Activated CD8-positive, alpha-beta memory T cell treated with anti-CD3 and anti-CD28 coated beads, Interleukin-2, amount 50 U/mL, for 4 hours (primary cell): ENCODE measurements at places on chromosomes 6 and 20.

GRCh38 chr6:53979468-53980067, 131.7 kb upstream of the MLIP start:
- no peak for DNase-seq

DNA sequence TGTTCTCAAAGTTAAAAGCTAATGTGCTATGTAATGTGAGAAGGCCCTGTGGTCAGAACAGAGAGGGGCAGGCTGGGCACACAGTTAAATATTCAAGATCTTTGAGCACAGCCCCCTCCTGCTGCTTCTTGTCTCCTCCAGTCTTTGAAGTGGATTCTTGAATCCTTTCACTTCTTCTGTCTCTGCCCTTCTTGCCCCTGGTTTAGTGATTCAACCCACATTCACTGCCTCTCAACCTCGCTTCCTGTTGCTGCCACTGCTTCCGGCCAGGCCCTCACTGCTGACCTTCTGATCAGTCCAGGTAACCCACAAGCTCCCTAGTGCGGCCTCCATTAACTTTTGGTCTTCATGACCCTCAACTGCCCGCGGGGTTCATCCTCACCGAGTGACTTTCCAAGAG, 417.3 kb upstream of the NOX3 start:
- DNase-seq: no peak

DNA sequence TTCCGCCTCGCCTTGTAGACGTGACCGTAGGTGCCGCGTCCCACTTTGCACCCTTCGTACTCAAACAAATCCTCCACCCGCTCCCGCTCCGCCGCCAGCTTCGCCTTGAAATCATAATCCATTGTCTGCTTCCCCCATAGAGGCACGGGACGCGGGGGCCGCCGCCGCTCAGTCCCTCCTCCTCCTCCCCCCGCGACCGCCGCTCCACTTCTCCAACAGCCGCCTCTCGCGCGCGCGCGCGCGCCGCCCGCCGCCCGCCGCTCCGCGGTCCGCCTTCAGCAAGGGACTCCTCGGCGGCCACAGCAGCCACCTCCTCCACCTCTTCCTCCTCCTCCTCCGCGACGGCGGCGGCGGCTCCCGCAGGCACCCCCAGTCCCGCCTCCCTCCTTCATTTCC, 256 bp downstream of the CDK19 start:
- DNase-seq: no peak

- DNase-seq: peak; percentile 47
Measured at GRCh38 chr20:35616465-35617396, 1.1 kb downstream of the SPAG4 start.

DNA sequence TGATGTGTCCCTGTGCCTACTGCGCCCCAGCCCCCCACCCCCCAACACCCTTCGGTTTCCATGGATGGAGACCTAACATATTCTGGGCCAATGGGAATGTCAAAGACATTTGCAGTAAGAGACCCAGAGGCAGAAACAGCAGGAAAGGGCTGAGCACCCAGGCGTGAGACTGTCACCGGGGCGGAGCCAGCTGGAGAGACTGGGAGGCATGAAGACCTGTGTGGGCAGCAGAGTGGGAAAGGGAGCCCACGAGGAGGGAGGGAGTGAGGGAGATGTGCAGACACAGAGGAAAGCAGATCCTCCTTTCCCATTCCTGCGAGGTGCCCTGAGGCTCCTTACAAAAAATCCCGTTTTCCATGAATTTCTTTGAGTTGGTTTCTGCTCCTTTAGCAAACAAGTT, 150.2 kb downstream of the FOXC1 start:
- no peak for DNase-seq

GRCh38 chr20:62952373-62952967, at the start of gene SLC17A9:
SLC17A9 (plus strand) TSS chr20:62952709; CDS start chr20:62952831, 122 bp downstream.
- peak; percentile 57 for DNase-seq

DNA sequence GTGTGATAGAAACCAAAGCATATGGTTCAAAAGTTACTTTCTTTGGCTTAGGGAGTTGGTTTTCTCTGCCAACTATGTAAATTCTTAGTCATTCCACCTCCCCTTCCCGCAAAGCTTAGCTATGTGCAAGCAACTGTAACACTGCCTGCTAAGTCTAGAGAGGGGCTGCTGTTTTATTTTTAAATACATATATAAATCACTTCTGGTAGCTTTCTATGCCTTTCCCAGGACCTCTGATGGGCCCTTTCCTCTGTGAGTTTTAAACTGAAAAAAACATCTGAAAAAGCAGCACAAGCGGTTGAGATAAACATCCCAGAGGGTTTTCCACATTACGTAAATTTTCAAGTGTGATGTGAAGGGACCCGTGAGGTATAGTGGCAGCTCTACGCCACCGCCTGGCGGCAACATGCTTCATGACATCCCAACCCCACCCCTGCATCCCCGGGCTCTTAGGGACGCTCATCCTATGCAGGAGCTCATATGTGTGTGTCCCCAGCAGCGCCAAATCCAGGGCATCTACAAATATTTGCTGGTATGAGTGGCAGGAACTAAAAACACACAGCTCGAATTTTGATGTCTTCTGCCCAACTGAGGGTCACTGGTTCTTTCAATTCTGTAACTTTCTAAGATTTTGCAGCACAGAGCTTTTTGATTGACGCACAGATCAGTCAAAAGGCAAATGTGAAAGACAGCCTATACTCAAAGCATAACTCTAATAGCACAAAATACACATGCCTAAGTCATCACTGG, 12.7 kb downstream of the SAYSD1 start:
- no peak for DNase-seq

GRCh38 chr6:4612636-4613171, 163.5 kb upstream of the CDYL start:
- no peak for DNase-seq

- no peak for DNase-seq
Measured at GRCh38 chr6:36610041-36610955, 16.1 kb downstream of the SRSF3 start.

GRCh38 chr6:134103006-134103405, 50.6 kb upstream of the SLC2A12 start:
- no peak for DNase-seq

GRCh38 chr20:58646257-58646656, 4.8 kb upstream of the STX16 start:
- DNase-seq: no peak

DNA sequence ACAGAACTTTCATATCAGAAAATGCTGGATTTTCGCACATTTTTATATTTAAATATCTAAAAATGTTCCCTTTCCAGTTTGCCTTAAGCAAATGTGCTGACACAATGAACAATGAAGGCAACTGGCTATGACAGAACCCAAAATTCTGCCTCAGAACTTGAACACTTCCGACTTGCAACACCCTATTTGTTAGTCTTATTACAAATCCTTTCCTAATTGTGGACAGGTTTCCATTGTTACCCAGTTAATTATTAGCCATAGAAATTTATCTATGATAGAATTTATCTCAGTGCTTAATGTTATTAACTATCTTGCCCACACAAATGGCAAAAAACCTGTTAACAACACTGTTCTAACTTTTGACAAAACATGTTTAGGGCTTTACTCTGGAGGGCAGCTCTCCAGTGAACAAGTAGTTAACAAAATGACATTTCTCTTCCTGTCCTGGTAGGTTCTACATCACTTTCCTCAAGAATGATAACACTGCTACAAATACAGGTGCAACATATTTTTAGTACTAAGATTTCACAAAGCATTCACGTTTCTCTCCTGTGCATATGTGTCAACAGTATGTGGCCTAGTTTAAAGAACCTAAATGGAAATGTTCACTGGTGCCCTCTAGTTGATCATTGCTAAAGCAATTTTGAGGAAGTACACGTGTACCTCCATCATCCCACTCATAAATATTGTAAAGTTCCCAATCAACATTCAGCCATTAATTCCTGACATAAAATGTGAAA, 58.4 kb downstream of the HIVEP2 start:
- DNase-seq: no peak

- DNase-seq: no peak
Measured at GRCh38 chr6:22827760-22828159, 258.4 kb downstream of the HDGFL1 start.

DNA sequence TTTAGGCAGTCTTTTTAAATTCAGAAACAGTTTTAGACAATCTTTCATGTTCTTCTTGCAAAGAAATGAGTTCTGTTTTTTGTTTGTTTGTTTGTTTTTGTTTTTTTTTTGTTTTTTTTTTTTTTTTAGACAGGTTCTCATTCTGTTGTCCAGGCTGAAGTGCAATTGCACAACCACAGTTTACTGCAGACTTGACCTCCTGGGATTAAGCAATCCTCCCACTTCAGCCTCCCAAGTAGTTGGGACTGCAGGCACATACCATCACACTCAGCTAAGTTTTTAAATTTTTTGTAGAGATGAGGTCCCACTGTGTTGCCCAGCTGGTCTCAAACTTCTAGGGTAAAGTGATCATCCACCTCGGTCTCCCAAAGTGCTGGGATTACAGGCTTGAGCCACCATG, 96.2 kb downstream of the OTOR start:
- no peak for DNase-seq

GRCh38 chr6:39360378-39360777, 37.9 kb upstream of the KCNK16 start:
- DNase-seq: no peak

GRCh38 chr6:84269947-84270733, 42.7 kb upstream of the CEP162 start:
- no peak for DNase-seq

- no peak for DNase-seq
Measured at GRCh38 chr6:4401408-4402368, 266.3 kb upstream of the ECI2 start.

DNA sequence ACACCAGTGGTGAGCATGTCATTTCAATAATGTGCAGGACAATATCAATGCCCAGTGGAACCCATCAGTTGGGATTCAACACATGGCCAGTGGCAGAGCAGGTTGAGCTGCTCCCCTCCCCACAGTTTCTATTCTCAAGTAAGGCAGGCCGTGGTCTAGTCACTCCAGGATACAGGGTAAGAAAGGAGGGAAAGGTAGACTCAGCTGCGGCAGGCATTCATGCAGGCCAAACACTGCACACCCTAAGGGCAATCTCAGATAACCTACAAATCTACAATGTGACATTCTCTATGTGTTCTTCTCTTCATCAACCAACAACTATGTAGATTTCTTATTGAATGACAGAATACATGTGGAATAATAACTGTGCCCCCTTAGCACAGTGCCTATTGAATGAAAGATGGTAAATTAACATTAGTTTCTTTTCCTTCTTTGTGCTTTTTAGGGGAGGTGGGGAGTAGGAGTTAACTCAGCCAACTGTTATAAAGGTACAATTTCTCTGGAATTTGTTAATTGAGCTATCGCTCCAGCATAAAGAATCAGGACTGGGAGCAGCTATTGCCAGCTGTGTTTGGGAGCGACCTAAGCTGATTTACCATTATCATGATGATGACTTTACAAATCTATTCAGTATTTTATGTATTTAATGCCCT, 89.7 kb downstream of the FAM50B start:
- DNase-seq: no peak

GRCh38 chr6:93735099-93735498, 315.7 kb upstream of the EPHA7 start:
- DNase-seq: no peak

DNA sequence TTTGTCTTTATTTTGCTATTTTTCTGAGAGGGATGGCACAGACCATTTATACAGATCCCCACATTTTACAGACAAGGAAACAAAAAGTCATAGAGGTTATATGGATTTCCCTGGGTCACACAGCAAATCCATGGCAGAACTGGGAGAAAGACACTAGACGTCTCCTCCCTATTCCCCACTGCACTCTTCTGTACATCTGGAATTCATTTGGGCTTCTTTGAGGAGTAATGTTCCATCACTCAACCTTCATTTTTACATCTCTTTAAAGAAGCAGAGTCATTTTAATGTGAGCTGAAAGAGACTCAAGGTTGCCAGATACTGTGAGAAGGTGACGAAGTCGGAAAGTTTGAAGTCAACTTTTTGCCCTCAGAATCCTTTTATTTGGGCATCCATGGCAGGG, 207.3 kb downstream of the OTOR start:
- no peak for DNase-seq

GRCh38 chr6:38153798-38154345, 334.3 kb downstream of the ZFAND3 start:
- DNase-seq: no peak

- no peak for DNase-seq
Measured at GRCh38 chr20:24957326-24958016, 8.4 kb downstream of the CST7 start.

GRCh38 chr6:101826269-101826668, 432.8 kb downstream of the GRIK2 start:
- DNase-seq: no peak

DNA sequence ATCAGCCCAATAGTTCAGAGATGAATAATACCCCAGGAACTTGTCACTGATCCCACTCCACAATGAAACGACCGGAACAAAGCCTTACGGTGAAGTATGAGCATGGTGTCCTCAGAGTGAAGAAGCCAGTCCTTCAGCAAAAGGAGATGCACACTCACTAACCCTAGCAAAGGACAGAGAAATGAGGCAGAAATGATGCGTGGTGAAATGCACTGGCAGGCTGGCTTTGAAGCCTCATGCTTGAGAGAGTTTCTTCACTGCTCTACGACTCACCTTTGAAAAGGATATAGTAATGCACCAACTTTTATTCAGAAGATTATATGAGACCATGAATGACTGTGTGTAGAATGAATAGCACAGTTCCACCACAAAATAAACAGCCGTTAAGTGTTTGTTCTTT, 74.8 kb downstream of the PHACTR1 start:
- DNase-seq: no peak

DNA sequence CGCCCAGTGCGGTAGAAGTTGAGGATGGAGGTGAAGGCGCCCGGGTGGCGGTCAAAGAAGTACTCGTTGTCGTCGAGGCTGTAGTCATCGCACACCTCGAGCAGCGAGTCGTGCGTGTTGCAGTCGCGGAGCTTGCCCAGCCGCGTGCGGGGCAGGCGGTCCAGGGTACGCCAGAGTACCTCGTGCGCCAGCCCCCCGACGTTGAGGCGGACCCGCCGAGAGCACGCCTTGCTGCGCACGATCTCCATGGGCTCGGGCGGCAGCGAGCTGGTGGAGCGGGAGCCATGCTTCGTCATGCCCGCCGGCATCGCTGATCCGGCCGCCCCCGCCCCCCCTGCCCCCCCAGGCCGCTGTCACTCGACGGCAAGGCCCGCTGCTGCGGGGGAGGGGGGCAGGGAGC, 295 bp downstream of the KCNB1 start:
- DNase-seq: no peak

DNA sequence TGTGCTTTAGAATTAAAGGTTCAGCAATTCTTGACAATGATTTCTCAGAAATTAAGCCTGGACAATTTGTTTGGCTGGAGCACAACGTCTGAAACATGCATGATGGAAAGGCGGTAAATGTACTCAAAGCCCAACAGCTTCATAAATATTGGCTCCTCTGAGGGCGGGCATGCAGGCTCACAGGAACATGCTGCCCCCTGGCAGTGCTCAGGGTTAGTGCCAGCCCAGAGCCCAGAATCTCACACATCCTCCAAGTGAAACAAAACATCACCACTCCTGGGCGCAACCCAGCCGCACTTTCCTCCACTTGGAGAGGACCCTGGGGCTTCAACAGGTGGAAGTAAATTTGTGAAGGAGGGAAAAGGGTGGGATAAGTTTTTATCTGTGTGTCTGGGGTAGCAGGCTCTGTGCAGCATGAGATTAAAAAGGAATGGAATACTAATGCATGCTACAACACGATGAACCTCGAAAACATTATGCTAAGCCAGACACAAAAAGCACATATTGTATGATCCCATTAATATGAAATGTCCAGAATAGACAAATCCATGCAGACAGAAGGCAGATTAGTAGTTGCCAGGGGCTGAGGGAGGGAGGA, 54.1 kb upstream of the PTPRT start:
- DNase-seq: no peak
